NCI-H1092 (cell line): ENCODE measurements at places on chromosomes 12 and 14.

GRCh38 chr14:54572316-54572715, 5.4 kb downstream of the SAMD4A start:
- no peak for DNase-seq

- no peak for DNase-seq
Observed at GRCh38 chr12:26295001-26295400, 99.6 kb downstream of the SSPN start.

- no peak for DNase-seq
Observed at GRCh38 chr12:71237128-71237527, 79.3 kb upstream of the TSPAN8 start.

DNA sequence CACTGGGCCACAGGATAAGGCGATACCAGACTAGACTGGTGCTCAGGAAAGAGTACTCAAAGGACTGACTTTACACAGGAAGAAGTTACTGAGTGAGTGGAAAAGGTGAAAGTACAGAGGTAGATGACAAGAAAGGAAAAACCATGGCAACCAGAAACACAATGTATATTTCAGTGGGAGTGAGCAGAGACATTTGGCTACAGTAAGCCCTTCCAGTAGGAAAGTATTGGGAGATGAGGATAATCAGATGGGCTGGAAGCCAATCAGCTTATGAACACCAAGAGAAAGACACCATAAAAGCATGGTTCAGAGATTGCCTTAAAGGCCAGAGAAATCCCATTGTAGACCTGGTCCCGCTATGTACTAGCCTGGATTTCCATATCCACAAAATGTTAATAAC, 51.6 kb downstream of the TMTC1 start:
- no peak for DNase-seq

DNA sequence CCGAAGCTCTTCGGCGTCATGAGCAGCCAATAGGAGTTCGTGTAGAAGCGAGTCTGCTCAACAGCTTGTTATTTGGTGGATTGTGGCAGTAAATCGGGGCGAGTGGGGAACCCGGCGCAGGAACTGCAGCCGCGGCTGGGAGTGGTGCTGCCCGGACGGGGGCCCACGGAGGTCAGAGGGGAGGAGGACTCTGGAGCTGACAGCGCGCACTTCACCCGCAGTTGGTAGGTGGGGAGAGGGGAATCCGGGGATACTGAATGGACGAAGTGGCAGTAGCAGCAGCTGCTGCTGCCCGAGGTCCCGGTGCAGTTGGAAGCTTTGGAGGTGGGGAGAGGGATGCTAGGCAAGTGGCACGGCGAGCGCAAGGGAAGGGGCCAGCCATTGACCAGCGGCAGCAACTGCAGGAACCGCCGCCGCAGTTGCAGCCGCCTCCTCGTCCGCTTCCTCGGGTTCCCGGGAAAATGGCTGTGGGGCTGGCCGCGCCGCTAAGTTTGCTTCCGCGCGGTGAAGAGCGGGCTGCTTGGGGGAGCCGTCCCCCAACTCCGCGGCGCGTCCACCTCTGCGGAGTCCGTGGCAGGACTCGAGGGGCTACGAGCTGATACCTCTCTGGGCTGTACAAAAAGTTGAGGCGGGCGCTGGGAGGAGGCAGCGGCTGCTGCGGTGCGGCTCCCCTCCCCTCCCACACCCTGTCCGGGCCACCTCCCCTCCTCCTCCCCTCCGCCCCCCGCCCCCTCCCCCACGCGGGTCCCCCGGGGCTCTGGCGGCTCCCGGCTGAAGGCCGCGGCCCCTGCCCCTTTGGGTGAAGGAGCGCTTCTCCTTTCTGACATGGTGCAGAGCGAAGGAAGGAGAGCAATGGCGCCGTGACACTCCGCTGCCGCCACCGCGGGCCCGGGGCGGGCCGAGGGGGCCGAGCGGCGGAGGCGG, at the start of gene ARID4A:
Gene ARID4A, plus strand, starts transcription at position 79 of the 924 bp plus-strand sequence. CDS start 1,300 bp downstream, outside the sequence.
- DNase-seq: no peak

GRCh38 chr12:83537428-83538053, 850.8 kb downstream of the TMTC2 start:
- DNase-seq: no peak

DNA sequence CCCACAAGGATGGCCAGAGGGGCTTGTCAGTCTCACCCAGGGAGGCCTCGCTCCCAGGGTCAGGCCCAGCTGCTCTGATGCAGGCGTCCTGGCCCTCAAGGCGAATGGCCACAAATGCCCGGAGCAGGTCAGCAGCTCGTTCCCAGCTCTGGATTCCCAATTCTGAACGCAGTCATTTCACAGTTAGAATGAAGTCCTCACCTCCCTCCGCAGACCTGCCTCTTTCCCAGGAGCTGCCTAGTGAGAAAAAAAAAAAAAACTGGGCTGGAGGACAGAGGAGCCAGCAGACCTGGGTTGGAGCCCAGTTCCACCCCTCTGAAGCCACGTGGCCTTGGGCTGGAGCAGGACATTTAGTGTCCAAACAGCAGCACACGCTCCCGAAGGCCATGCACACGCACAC, 62.2 kb upstream of the DIO3 start:
- no peak for DNase-seq

DNA sequence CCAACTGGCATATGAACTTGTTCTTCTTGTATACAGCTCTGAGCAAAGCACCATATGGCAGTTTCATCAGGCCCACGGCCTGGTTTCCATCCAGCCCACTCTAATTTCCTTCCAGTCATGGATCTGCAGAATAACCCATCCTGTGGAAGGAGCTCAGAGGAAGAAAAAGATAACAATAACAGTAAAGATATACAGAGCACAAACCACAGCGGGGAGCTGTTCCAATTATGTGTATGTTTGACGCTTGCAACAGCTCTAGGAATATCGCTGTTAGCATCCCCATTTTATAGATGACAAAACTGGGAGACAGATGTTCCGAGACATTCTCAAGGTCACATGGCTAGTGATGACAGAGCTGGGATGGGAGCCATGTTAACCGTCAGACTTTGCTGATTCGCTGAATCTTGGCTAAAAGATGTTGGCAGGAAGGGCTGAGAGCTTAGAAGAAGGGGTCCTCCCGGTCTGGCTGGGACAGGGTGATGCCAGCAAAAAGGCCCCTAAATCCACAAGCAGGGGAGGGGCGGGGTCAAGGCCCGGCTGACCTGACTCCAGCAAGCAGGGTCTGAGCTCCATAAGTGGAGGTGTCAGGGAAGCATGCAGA, 34.4 kb upstream of the CIPC start:
- no peak for DNase-seq

GRCh38 chr12:48556631-48557030, 13.2 kb downstream of the LALBA start:
- no peak for DNase-seq

GRCh38 chr12:31832740-31833729, 104.2 kb upstream of the AMN1 start:
- no peak for DNase-seq

DNA sequence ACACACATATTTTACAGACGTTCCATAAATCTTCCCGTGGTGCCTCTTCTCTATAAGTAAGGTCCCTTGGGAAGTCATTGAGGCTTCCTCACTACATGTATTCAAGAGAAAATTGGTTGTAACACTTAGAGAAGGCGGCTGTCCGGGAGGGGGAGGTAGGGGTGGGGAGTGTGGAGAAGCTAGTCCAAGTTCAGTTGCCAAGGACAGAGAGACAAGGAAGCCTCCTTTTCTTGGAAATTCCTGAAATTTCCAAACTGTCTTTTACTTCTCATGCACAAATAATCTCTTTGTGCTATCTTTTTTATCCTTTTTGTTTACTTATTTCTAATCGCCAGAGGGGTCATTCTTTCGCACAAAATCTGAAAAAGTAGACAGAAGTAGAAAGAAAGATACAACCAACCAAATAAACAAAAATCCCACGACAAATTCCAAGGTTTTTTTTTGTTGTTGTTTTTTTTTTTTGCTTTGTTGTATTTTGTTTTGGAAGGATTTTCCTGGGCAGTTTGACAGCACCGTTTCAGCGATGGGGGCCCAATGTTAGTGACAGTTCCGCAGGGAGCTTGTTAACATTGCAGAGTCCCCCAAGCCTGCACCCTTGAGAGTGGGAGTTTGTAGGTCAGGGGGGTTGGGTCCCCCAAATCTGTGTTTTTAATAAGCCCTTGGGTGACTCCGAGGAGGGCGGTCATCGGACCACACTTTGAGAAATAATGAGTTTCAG, 45.2 kb downstream of the MAP1LC3B2 start:
- no peak for DNase-seq
